ENCODE measurements at places on chromosomes 7 and 10.

- DNase-seq, result no peak
These were observed 40.1 kb upstream of the AKR1C2 start for GRCh38 chr10:5043716-5044115.

GRCh38 chr7:129126314-129126713 lies 18.2 kb upstream of the TSPAN33 start:
- no peak for DNase-seq

DNA sequence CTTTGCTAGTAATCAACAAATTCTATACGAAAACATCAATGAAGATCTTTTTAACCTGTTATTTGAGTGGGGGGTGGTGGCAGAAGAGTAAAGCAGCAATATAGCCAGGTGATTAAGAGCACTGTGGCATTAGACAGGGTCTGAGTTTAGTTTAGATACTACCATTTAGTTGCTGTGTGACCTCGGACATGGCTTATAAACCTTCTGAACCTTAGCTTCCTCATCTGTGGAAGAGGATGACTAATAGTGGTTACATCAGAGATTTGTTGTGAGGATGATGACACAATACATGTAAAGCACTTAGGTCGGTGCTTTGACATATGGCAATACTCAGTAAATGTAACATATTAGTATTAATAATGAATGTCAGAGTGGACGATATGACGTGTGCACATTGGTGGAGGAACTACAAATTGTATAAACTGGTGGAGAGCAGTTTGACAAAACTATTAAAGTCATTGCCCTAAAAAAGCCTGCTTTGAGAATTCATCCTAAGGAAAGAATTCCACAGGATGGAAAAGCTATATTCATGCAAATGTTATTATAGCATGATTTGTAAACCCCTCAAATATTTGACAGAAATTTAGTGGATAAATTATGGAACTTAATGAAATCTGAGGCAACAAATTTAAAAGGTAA lies 24.3 kb downstream of the SPAG6 start:
- no peak for DNase-seq

DNA sequence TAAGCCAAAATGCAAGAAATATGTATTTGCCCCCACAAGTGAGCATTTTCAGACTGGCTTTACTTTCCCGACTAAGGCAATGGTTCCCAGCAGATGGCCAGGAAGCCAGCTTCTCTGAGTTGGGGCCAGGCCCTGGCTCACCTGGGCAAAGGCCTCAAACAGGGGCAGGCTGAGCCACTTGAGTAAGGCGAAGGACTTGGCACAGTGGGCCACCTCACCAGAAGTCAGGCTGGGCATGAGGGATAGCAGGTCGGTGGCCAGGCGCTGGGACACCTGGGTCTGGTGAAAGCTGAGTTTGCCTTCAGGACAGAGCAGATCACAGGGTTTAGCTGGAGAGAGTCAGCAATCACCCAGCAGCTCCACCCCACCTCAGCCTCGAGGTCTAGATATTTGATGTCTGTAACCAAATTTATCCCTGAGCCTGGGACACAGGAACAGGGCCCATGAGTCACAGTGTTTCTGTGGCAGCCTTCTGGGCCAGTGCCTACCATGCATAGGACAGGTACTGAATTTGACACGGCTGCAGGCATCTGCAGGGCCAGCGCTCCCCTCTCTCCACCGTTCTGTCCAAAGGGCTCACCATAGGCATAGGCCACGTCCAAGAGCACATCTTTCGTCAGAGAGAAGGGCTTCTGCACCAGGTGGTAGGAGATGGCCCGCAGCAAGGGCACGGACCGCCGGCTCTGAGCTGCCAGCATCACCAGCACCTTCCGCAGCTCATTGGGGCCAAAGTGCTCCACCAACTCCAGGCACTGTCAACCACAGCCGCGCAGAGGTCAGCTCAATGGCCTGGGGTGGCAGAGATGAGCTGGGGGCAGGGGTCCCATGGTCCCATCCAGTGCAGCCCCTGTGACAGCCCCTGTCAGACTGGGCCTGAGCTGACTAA lies 7.3 kb downstream of the TBRG4 start:
- no peak for DNase-seq

DNA sequence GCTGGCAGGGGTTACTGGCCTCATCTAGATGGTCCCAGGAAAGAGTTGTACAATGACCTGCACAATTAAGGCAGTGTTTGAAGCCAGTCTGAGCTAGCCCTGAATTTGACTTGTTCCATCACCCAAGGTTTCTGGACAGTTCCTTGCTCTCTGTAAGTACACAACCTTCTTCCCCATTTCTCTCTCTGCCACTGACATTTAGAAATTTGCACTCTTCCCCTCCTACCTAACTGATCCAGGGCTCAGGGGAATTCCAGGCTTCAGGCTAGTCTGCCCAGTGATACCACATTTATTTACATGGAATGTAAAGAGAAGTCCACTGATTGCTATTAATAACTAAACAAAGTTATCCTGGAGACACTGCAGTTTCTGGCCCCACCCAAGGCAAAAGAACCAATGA lies 139.0 kb upstream of the GPR26 start:
- DNase-seq, result no peak

DNA sequence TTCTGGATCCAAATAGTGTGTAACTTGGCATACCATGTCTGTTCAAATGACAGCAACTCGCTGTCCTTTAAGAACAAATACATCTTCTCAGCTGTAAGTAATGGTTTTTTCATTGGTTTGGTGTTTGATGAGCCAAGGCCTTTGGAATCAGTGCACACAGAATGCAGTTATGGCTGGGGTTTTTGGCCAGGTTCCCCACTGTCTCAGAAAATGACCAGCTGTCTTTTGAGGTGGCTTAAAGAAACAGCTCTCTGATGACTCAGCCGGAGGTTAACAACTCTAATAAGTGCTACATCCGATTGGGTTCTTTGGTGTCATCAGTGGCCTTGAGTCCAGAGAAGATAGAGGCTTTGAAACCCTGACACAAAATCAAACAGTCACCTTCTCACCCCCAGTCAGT lies 688.4 kb downstream of the REEP3 start:
- no peak for DNase-seq

DNA sequence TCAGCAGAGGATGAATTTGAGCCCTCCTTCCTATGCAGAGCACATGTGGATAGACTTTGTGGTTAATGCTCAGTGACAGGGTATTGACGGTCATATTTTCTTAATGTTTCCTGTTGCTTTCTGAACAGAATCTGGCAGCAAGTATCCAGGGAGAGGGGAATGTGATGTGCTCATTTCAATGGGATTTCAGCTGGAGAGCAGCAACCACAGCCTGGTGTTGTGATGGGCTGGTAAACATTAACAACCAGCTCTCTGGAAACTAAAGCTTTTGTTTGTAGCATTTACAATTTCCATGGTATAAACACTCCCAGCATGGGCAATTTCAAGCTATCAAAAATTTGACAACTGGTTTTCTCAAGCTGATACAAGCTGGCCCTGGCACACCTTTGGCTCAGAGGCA lies 215.9 kb downstream of the SH2D4B start:
- DNase-seq, result no peak

DNA sequence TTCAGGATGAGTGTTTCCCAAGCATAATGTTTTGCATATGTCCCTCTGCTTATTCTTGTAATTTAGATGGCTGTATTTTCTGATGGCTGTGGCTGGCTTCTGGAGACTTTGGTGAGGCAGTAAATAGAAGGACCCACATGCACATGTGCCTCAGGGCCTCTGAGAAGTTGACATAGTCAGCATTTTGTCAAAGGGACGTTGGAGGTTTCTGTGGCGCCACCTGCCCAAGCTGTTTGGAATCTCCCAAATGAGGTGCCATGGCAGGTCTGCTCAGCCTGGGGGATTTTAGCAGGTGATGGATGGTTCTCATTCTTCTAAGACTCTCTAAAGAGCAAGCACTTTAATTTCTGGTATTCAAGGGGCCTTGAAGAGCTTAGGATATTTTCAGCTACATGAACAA lies 29.8 kb downstream of the C10orf120 start:
- no peak for DNase-seq

- no peak for DNase-seq
These were observed 176.4 kb downstream of the ZNF248 start for GRCh38 chr10:37680716-37681616.

GRCh38 chr10:17113346-17113745 lies 16.3 kb downstream of the CUBN start:
- no peak for DNase-seq

DNA sequence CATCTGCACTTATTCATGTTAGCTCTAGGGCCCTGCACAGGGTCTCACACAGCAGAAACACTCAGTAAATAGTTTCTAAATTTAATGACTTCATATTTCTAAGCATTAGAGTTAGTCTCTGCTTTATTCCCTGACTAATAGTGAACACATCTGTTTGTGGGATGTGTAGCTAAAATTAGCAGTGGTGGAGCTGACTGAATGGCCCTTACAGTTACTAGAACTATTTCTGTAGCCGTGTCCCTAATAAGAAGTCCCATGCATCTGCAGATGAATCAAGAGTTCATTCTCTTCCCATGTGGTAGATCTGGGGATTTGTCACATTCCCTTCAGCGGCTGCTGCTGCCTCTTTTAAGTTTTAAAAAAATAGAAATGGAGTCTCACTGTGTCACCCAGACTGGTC lies 11.7 kb downstream of the MAP3K8 start:
- DNase-seq, result no peak

DNA sequence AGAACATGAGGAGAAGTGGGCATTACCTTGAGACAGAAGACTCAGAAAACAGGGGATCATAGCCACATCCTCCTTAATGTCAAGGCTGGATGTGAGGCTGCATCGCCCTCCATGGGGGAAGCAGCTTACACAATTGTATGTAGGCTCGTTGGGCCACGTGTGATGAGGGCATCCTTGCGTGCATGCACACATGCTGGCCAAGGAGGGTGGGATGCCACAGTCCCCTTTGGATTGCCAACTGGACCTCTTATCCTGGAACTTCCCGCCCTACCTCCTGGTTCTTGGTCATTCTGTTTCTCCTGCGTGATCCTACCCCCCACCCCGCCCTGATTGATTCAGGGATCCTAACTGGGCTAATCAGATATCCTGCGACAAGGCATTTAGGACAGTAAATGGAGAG lies 102.0 kb downstream of the PRKAG2 start:
- DNase-seq, result no peak

DNA sequence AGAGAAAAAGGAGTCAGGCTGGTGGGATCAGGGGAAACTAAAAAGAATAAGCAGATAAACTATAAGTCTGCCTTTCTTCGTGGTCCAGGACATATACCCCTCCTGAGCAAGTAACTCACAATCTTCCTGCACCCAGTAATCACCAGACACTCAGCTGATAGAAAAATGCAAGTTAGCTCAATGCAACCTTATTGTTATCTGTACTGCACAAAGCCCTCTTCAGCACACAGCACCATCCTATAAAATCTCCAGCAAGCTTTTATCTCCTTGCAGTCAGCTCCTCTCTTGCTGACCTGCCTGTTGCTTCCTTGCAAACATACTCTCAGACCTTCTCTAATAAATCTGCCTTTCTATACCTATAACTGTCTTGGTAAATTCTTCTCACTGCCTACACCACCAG lies 6.7 kb downstream of the SLC37A3 start:
- DNase-seq, result no peak
